ENCODE measurements at places on chromosomes 11 and 22.
A peak's percentile ranks its signal among the peaks of the same experiment; 100 is the strongest.

- peak; percentile 96 for DNase-seq
Measured at GRCh38 chr11:65611028-65611757, 2.8 kb downstream of the MAP3K11 start.

DNA sequence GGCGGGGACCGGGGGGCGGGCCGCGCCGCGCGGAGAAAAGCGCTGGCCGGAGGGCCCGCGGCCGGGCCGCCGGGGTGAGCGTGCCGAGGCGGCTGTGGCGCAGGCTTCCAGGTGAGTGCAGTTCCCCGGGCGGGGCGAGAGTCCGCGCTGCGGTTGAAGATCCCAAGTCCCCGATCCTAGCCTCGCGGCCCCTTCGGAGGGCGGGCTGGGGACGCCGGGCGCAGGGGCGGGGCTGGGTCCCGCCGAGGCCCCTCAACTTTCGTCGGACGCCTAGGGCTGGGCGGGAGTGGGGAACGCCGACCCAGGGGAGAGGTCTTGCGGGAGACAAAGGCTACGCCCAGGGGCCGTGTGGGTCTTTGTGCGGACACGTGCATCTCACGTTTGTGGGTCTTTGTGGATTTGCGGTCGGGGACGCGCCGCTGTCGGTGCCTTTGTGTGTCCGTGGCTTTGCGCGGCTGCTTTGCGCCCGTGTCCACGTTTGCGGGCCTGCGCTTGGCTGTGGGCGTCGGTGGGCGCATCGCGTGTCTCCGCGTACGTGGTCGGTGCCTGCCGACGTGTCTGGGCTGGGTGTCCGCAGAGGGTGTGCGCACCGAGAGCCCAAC lies at the start of gene TSKU:
TSS of gene TSKU (plus strand) at position 63 of the 602 bp plus-strand sequence. CDS start 12,261 bp downstream, outside the sequence.
- no peak for DNase-seq

GRCh38 chr22:24489011-24489410 lies 6.1 kb upstream of the UPB1 start:
- no peak for DNase-seq

DNA sequence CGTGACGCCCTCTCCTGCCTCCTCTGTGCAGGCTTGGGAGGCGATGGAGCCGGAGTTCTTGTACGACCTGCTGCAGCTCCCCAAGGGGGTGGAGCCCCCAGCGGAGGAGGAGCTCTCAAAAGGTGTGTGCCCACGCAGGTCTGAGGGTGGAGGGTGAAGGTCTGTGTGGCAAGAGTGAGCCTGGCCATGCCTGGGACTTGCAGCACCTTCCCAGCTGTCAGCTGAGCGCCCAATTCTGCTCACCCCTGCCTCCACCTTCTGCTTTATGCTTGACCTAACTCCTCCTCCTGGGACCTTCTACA lies 2.5 kb downstream of the PARVG start:
- no peak for DNase-seq

GRCh38 chr11:117862019-117862725 lies 14.3 kb downstream of the FXYD6 start:
- DNase-seq = no peak

DNA sequence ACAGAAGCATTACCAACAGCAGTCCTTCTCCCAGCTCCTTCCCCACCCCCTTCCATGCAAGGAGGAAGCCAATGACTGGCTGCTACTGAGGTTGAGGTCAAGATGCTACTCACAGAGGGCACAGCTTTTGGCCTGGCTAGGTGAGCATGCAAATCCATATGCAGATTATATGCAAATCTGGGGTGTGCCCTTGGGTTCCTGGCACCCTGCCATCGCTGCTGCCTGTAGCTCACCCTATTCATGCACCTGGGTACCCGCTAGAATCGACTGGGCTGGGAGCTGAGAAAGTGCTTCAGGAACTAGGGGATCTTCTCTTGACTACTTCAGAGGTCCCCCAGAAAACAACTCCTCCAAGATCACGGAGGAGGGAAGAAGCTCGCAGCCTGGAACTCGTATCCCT lies 4.0 kb downstream of the DSCAML1 start:
- DNase-seq = no peak

DNA sequence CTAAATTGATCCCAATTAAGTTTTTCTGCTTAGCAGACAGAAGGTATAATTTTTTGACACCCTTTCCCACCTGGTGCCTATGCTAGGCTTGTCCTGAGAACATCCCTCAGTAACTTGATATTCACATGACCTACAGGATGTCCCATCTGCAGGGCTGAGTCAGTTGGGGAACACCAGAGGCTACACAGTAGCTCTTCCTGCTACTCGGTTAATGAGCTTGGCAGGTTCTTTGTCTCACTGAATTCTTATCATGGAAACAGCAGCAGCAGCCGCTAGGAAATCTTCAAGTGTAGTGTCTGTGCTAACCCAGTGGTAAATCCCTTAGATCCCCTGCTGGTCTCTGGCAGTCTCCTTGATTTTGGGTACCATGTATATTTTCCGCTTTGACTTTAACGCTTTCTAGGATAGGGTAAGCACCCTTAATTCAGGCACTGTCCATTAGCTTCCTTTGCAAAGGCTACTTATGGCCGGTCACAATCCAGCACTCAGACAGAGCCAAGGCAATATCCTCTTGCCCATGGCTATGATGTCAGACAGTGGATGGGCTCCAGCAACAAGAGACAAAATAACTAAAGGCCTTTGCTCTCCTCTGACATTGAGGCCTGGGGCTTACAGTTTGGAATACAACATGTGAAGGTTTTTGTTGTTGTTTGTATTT lies 8.5 kb downstream of the MRPL16 start:
- DNase-seq = peak; percentile 76

GRCh38 chr22:49514641-49515040 lies 313.0 kb downstream of the BRD1 start:
- no peak for DNase-seq

- no peak for DNase-seq
Measured at GRCh38 chr11:72410956-72411355, 23.4 kb downstream of the CLPB start.

DNA sequence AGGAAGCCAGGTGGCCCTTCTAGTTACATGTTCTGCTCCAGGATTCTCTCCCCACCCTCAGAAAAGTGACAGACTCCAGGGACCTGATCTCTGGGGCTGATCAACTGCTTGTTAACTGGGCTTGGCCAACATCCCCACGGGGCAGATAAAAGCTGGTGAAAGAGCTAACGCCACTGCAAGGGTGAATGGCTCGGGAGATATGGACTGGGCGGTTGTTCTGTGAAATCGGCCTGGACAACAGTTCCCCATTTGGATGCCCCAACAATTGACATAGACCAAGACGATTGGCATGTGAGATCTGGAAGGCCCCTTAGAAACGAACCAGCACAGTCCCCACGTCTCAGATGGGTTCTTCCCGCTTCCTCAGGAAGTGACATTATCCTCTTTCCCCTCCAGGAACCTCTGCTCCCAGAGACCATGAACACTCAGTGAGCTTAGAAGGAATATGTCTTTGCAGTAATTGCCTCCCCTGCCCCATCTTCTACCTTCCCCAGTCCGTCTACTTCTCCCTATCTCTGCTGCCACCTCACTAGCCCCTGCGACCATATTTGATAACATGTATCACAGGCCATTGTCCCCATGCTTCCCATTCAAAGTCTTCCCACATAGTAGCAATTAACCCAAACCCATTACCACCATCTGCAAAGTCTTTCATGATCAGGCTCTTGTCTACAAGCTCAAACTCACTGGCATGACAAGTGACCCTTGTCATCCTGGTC lies 5.6 kb upstream of the PRG2 start:
- DNase-seq = no peak

GRCh38 chr11:85718991-85719807 lies 33.2 kb upstream of the CCDC89 start:
- peak; percentile 74 for DNase-seq

DNA sequence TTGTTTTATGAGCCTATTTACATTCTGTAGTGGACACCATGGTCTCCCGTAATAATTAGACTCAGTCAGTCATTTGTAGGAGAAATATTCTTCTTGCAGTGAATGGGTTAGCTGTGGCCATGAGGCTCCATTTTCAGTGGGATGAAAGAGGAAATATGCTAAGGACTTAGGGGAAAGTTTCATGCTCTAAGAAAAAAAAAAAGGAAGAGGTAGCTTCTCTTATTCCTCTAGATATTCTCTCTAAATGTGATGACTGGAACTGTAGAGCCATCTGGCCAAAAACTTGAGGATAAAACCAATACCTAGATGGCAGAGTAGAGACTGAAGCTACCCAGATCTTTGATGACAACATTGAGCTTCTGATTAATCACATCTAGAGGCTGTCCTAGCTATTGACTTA lies 75.8 kb upstream of the SESN3 start:
- peak; percentile 31 for DNase-seq

- DNase-seq = peak; percentile 62
Measured at GRCh38 chr11:116972691-116973090, 125.5 kb downstream of the SIK3 start.

DNA sequence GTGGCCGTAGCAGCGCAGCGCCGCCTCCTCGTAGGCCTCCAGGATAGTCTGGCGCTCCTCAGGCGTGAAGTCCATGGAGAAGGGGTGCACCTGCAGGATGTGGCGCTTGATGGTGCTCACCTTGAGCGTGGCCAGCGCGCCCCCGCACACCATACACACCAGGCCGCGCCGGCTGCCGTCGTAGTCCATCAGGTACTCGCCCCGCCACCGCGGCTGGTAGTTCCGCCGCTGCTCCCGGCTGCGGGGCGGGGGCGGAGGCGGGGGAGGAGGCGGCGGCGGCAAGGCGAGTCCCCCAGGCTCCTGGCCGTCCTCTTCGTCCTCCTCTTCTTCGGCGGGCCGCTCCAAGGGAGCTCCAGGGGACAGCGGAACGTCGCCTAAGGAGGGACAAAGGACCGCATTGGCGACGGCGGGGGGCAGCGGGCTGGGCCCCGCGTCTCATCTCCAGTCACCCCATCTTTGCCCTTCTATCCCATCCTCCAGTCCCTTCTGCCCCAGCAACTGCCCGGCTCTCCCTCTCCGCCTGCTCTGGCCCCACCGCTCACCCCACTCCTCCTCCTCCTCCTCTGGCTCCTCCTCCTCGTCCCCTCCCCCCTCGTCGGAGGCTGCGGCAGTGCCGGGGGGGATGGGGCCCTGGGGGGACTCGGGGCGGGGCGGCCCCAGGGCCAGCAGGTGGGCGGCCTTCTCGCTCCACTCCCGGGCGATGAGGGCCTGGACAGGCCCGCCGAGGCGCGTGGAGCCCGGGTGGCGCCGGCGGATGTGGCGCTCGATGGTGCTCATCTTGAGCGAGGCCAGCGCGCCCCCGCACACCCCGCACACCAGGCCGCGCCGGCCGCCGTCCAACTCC lies 4.9 kb downstream of the ZFTA start:
- DNase-seq = no peak

DNA sequence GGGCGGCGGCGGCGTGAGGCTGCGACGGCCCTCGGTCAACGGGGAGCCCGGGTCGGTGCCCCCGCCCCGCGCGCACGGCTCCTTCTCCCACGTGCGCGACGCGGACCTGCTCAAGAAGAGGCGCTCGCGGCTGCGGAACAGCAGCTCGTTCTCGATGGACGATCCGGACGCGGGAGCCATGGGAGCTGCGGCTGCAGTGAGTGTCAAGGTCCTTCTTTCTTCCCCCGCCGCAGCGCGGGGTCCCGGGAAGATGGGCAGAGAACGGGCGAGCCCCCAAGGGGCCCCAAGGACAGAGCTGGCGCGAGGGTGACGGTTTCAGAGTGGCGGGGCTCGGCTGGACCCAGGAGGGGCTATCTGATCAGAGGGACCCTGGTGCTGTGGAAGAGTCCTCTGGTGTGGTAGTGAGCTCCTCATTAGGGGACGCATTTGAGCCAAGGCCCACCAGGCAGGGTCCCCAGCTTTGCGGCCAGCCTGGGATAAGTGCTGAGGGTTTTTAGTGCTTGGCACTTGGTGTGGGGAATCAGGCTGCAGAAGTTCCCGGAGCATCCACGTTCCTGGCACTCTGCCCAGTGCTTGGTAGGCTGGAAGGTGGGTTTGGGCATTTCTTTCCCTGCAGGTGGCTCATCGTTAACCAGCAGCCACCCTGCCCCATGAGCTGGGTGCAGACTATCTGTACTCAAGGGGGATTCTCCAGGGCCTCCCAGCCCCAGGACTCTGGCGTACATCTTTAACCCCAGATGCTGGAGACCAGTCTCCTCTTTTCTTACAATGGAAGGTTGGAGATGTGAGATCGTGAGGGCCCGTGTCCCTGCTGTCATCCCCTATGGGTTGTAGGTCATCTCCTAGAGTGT lies 9.8 kb downstream of the EHBP1L1 start:
- no peak for DNase-seq

DNA sequence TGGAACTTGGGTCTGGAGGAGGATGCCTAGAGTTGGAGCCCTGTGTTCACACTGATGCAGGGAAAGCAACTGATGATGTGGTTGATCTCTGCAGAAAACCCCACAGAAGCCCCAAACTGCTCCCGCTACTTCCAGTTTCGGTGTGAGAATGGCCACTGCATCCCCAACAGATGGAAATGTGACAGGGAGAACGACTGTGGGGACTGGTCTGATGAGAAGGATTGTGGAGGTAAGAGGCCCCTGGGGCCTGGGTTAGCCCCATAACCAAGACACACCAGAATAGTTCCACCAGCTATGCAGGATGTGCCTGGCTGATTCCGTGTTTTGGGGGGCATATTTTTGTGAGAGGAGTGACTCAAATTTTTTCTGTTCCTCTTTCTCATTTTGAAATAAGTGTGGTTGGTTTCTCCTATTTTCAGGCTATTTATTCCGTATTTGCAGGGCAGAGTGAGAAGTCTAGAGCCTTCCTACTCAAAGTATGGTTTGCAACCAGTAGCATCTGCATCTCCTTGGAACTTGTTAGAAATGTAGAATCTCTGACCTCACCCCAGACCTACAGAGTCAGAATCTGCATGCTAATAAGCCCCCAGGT lies 137.3 kb upstream of the SORL1-AS1 start:
- peak; percentile 67 for DNase-seq

DNA sequence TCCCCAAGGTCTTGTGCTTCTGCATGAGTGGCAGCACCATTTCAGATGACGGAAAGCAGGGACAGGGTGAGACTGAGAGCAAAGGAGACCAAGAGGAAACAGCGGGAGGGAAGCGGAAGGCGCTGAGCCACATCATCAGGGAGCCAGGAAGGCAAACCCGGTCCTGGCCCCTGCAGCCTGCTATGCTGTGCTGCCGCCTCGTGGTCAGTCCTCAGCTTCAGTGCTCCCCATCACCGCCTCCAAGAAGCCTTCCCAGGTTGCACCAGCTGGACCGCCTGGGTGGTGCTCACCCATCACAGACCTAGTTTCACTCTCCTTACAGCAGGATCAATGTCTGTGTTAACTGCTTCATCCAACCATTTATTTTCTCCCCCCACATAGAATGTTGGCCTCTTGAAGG lies 73.0 kb upstream of the PHF21B start:
- no peak for DNase-seq
